Activated T-cell treated with anti-CD3 and anti-CD28 coated beads, Interleukin-2, amount 50 U/mL, for 72 hours (primary cell): ENCODE measurements at places on chromosomes 4 and X. TPM values are rescaled to one million over a fixed set of nuclear protein-coding genes. Genes with fewer than 3 reads are reported as not detected.

GRCh38 chrX:77433001-77433400 lies 14.2 kb upstream of the FGF16 start:
- DNase-seq = no peak

DNA sequence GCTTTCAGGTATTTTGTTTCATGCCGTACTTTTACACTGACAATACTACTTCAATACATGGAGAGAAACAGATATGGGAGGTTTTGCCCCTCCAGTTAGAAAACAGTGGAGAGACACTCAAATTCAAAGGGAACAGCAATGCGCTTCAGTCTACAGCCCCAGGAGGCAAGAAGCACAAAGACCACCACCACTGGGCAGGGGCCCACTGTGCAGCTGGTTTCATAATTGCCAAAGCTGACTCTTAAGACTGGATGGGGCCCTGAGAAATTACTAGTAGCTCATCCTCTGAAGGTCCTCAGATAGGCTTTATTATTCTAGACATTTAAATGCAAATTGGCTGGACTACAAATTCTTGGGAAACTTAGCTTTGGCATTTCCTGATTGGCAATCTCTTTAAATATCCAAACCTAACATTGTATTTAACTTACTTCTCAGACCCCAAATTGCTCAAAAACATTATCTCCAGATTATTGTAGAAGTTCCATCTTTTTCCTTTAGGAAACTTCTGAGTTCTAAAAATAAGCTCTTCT lies 85.9 kb upstream of the GPR34 start:
- DNase-seq = no peak

GRCh38 chr4:86818841-86819240 lies 30.3 kb downstream of the SLC10A6 start:
- no peak for DNase-seq

- no peak for DNase-seq
Measured at GRCh38 chr4:100367451-100367850, 150.4 kb downstream of the EMCN start.

The ADGRG4 gene
- not detected for total RNA-seq

The TEX13C gene
- not detected for total RNA-seq

GRCh38 chrX:19956923-19957322 lies 33.9 kb downstream of the BCLAF3 start:
- DNase-seq = no peak

DNA sequence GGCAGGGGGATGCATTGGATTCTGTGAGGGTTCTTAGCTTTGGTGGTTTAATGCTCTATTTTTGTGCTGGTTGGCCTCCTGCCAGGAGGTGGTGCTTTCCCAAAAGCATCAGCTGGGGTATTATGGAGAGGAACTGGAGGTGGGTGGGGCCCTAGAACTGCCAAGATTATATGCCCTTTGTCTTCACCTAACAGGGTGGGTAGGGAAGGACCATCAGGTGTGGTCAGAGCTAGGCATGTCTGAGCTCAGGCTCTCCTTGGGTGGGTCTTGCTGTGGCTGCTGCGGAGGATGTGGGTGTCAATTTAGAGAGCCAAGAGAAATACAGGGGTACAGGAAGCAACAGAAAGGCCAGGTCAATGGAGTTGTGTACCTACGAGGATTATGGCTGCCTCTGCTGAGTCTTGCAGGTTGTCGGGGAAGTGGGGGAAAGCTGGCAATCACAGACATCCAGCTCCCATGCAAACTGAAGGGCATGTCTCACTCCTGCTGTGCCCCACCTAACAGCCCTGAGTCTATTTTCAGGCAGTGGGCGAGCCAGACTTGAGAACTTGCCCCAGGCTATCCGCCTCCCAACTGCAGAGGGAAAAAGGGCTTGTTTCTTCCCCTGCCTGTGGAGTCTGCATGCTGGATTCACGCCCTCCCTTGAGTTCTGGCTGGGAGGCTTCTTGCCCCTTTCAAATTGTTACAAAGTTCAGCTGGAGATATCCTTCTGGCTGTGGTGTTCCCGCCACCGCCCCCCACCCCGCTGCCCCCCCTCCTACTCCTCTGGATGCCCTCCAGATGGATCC lies 212.0 kb downstream of the COMMD8 start:
- no peak for DNase-seq
